Activated CD4-positive, alpha-beta T cell treated with anti-CD3 and anti-CD28 coated beads for 36 hours (primary cell): ENCODE measurements at places on chromosomes 5 and 9. TPM values are rescaled to one million over a fixed set of nuclear protein-coding genes. Genes with fewer than 3 reads are reported as not detected.

Gene GABRA6
- total RNA-seq: not detected

Gene MCIDAS
- total RNA-seq: not detected

Gene ASPN
- not detected for total RNA-seq

Gene JAK2
- total RNA-seq: 19.5 TPM

Gene AUH
- total RNA-seq: 30.8 TPM

Gene FOXI1
- total RNA-seq: not detected
